ENCODE measurements at places on chromosomes 3 and 15.

- no peak for DNase-seq
These were observed 95.7 kb upstream of the C3orf80 start for GRCh38 chr3:160129459-160130061.

DNA sequence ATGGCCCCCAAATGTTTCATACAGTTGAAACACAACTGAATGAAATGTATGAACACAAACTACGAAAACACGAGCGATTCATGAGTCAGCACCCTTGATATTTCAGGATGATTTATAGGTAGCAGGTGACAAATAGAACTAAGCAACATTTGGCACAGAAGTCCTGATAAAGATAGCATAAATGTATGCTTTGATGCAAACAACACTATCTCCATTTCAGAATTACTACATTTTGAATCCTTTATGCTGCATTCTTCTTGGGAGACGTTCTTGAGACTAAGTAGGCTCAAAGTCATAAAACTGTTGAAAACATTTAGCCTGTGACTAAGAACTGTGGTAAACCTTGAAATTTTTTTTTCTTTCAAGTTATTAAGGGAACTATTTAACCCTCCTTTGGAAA lies 200.3 kb upstream of the ICE2 start:
- DNase-seq: no peak

- DNase-seq: no peak
These were observed 96.5 kb upstream of the RAD18 start for GRCh38 chr3:9059489-9060400.

DNA sequence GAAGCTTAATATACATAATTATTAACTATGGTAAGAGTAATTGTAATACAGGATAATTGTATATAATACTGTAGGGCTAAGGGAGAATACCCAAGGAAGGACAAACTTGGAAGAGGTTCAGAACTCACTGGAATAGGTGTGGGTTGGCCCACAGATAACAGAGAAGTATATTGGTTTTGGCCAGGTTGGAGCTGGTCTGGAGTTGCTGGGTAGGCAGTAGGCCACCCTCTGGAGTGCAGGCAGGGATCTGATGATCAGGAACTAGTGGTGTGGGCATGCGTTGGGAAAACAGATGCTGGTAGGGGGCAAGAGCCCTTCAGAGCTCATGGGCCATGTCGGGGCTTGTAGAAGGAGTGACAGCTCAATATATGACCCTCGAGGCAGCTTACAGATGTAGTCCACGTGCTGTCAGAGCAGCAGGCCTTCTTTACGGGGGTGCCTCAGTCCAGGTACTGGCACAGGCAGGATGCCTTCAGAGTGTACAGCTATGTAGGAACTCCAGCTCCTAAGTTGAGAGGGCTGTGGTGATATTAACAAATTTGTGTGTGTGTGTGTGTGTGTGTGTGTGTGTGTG lies 12.4 kb downstream of the IREB2 start:
- no peak for DNase-seq

GRCh38 chr3:116886202-116886893 lies 176.8 kb downstream of the TUSC7 start:
- DNase-seq: no peak

GRCh38 chr3:72555714-72556113 lies 292.5 kb downstream of the SHQ1 start:
- no peak for DNase-seq

DNA sequence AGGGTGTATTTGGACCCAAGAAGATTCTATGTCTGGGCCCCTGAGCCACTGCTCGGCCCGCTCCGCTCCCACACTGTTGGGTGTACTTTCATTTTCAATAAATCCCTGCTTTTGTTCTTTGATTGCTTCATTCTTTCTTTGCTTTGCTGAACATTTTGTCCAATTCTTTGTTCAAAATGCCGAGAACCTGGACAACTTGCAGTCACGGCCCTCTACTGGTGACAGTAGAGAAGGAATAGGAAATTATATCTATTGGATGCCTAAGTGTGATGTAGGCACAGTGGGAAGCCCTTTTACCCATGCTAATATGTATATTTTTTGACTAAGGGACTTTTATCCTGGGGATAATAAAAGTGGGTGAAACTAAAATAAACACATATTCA lies 340.8 kb downstream of the LRRC3B start:
- no peak for DNase-seq

- DNase-seq: no peak
These were observed 26.7 kb downstream of the SLC6A1 start for GRCh38 chr3:11019116-11019819.

DNA sequence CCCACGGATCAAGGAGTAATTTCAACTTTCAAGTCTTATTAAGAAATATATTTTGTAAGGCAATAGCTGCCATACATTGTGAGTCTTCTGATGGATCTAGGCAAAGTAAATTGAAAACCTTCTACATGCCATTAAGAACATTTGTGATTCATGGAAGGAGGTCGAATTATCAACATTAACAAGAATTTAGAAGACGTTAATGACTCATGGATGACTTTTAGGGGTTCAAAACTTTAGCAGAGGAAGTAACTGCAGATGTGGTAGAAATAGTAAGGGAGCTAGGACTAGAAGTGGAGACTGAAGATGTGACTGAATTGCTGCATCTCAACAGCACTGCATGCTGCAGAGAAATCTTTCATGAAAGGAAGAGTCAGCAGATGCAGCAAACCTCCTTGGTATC lies 48.1 kb upstream of the DCUN1D1 start:
- no peak for DNase-seq

GRCh38 chr3:17065315-17065714 lies 180.6 kb downstream of the PLCL2 start:
- DNase-seq: no peak

GRCh38 chr3:191592105-191592504 lies 131.1 kb downstream of the PYDC2 start:
- DNase-seq: no peak

GRCh38 chr15:85312929-85313331 lies 67.5 kb upstream of the AKAP13 start:
- DNase-seq: no peak

- no peak for DNase-seq
These were observed 111.0 kb upstream of the SYNPR start for GRCh38 chr3:63167113-63167512.

GRCh38 chr15:74937272-74937589 lies 642 bp downstream of the COX5A start:
- DNase-seq: no peak

- DNase-seq: no peak
These were observed 52.8 kb downstream of the MGA start for GRCh38 chr15:41713047-41713446.

DNA sequence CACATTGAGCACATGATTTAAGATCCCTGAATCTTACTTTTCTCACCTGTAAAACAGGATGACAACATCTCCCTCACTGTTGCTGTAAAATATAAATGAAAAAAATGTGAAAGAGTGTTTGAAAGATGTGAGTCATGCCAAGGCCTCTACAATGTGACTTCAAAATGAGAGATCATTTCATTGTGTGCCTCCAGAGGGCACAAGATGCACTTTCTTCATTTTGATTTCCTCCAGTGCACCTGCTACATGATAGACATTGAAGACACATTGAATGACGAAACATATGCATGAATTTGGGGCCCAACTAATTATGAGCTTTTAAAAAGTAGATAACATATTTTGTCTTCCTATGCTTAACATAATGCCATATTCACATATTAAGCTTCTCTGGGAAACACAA lies 170.3 kb downstream of the MOBP start:
- DNase-seq: no peak

All from CD4-positive, alpha-beta T cell (primary cell).